ENCODE measurements at places on chromosomes 5 and 9.

DNA sequence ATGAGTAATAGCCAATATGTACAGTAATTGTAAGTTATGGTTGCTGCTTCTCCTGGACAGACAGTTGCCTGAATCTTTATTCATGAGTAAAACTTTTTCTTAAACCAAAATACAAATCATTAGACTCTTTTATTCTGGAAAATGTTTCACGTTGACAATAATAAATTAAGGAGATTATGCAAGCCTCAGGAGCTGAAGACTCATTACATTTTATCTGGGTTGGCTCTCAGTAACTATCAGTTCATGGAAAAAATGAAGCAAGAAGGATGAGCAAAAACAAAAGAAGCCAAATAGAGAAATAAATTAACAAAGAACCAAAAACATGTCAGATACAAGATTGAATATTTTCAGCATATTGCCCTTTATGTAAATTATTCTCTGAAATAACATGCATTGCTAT, 88.9 kb upstream of the PRR16 start:
- no peak for DNase-seq

- no peak for DNase-seq
Measured at GRCh38 chr5:171355302-171355724, 32.3 kb upstream of the NPM1 start.

DNA sequence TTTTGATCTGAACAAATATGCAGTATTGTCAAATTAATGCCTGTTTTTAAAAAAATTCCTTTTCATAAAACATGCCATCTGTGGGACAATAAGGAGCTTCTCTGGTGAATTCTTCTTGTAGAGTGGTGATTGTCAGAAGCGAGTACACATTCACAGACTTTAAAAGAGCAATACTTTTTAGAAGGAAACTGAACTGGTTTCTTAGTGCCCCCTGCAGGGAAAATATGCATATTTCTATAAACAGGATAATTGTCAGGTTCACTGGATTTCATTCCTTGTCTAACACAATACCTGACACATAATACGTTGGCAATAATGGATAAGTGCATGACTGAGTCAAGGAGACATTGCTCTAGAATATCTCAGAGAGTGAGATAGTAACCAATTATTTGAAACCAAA, 133.7 kb downstream of the KIF4B start:
- DNase-seq = no peak

- DNase-seq = no peak
Measured at GRCh38 chr5:63025679-63026078, 447.1 kb downstream of the LRRC70 start.

GRCh38 chr5:83177803-83178202, 100.5 kb downstream of the XRCC4 start:
- DNase-seq = no peak

GRCh38 chr9:83473488-83473971, 64.7 kb downstream of the FRMD3 start:
- no peak for DNase-seq

GRCh38 chr5:2996248-2996647, 244.8 kb upstream of the IRX2 start:
- no peak for DNase-seq
